WTC11 (cell line): ENCODE measurements at places on chromosomes 5 and 9. TPM values are rescaled to one million over a fixed set of nuclear protein-coding genes. Genes with fewer than 3 reads are reported as not detected.

GRCh38 chr5:141519605-141520565 lies 31.0 kb downstream of the PCDHGC5 start:
- no peak for DNase-seq

DNA sequence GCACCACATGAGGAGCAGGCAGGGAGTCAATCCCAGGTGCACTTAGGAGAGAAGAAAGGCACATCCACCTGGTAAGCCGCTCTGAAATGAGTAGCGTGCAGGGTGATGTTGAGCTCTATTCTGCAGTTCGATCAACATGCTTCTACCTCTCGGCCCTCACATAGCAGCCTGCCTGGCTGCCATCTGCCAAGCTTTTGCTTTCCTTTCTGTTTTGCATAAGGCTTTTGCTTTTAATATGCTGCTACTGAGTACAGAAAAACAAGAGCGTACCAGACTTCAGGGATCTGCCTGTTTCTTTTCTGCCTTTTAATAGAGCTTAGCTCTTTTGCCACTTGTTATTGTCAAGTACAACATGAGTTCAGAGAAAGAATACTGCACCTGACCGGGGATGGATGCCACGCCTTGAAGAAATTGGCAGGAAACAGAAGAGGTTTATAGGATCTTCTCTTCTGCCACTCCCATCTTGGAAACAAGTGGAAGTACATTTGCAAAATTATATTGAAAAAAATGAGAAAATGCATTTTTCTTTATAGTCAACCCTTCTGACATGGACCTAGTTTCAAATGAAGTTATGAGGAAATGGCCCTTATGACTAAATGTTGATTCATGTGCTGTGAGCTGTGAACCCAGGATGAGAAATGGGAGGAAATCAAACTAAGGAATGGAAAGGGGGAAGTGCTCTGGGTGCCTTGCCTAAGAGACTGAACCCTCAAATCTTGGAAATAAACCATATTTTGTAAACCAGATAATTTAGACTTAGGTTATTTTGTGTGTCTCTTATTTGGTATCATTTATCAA lies 4.0 kb upstream of the FCHO2 start:
- DNase-seq: no peak

The NKD2 gene
- total RNA-seq: 12.8 to 16.6 TPM (median 15.9 TPM) in 3 replicates

The ANKRD34B gene
- total RNA-seq: 1.6 to 3.6 TPM (median 3.4 TPM) in 3 replicates

The SGCD gene
- 0.07 to 0.33 TPM (median 0.32 TPM) in 3 replicates for total RNA-seq
